ENCODE measurements at places on chromosomes 6 and 20.

DNA sequence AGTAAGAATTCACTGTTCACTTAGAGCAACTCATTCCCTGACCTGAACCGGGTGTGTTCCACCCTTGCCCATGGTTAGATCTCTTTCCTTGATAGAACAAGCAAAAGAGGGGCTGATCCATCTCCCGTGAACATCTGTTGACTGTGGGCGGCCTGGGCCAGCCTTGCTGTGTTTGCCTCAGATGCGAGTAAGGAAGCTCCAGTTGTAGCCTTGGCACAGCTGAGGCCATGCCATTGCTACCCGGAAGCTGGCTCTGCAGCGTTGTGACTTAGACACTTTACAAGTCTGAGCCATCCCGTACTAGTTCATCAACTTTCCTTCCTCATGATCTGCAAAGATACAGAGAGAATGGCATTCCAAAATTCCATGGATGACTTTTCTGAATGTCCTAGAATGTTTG, 139.0 kb downstream of the MAP3K4 start:
- no peaks in the 10 kb centered on the region for H3K27me3 ChIP-seq
- no peak for DNase-seq
- H3K4me1 ChIP-seq: no peaks in the 10 kb centered on the region
- no peak overlapping the region for H3K4me3 ChIP-seq
- peaks cover 13% of the 10 kb centered on the region for H3K36me3 ChIP-seq
- no peak overlapping the region for H3K27ac ChIP-seq

- peaks cover 20% of the 10 kb centered on the region for H3K27me3 ChIP-seq
- no peak overlapping the region for H3K4me3 ChIP-seq
- H3K4me1 ChIP-seq: no peaks in the 10 kb centered on the region
- H3K36me3 ChIP-seq: no peaks in the 10 kb centered on the region
Measured at GRCh38 chr6:38843798-38844197, 128.7 kb downstream of the DNAH8 start.

GRCh38 chr6:150565945-150566344, 33.7 kb upstream of the PLEKHG1 start:
- H3K27me3 ChIP-seq: peaks cover 3% of the 10 kb centered on the region
- no peaks in the 10 kb centered on the region for H3K36me3 ChIP-seq
- no peak overlapping the region for H3K4me3 ChIP-seq
- no peak for DNase-seq
- peaks cover 9% of the 10 kb centered on the region for H3K4me1 ChIP-seq
- no peak overlapping the region for H3K27ac ChIP-seq

GRCh38 chr20:24321973-24322372, 147.5 kb upstream of the SYNDIG1 start:
- no peaks in the 10 kb centered on the region for H3K4me1 ChIP-seq
- H3K27me3 ChIP-seq: no peaks in the 10 kb centered on the region
- H3K36me3 ChIP-seq: no peaks in the 10 kb centered on the region
